ENCODE measurements at places on chromosomes 1 and 21. TPM values are rescaled to one million over a fixed set of nuclear protein-coding genes. Genes with fewer than 3 reads are reported as not detected.

GRCh38 chr1:65063025-65063424 is 85.0 kb upstream of the AK4 start:
- no peak for ATAC-seq

GRCh38 chr1:108845446-108845845 is 11.4 kb downstream of the AKNAD1 start:
- ATAC-seq: no peak

GRCh38 chr1:62333441-62333840 is 14.2 kb upstream of the KANK4 start:
- no peak for ATAC-seq

Gene SLC45A3
- 1.5 TPM for total RNA-seq

DNA sequence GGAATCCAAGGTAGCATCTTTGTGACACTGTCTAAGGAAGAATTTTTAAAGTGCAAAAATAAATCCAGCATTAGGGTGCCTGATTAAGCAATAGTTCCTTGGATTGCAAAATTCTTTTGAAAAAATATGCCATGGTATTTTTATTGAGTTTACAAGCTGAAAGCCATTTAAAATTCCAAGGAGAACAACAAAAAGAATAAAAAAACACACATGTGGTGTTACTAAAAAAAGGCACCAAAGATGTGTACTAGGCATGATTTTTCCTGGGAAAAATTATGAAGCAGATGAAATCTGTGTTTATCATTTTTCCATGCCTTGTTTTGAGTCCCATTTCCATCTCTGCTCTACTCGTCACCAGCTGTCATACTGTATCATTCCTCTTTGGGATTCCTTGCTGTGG is 157.0 kb upstream of the ZNHIT6 start:
- ATAC-seq: no peak

DNA sequence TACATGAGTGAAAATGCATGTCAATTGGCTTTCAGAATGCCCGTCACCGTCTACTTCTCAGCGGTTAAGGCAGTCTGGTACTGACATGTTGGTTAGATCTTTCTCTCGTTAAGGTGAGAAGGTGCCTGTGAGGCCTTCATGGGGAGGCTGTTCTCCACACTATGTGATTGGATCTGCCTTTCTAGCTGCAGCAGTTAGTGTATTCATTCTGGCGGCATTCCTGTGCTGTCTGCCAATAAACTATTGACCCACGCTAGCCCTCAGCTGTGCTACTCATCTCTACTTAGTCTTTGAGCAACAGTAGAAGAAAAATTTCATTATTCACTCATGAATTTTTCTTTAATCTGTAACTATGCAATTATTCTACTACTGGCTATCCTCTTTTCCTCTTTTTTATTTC is 32.0 kb downstream of the CCSAP start:
- no peak for ATAC-seq

- ATAC-seq: no peak
Measured at GRCh38 chr21:36487641-36488307, 7.9 kb upstream of the CLDN14 start.

DNA sequence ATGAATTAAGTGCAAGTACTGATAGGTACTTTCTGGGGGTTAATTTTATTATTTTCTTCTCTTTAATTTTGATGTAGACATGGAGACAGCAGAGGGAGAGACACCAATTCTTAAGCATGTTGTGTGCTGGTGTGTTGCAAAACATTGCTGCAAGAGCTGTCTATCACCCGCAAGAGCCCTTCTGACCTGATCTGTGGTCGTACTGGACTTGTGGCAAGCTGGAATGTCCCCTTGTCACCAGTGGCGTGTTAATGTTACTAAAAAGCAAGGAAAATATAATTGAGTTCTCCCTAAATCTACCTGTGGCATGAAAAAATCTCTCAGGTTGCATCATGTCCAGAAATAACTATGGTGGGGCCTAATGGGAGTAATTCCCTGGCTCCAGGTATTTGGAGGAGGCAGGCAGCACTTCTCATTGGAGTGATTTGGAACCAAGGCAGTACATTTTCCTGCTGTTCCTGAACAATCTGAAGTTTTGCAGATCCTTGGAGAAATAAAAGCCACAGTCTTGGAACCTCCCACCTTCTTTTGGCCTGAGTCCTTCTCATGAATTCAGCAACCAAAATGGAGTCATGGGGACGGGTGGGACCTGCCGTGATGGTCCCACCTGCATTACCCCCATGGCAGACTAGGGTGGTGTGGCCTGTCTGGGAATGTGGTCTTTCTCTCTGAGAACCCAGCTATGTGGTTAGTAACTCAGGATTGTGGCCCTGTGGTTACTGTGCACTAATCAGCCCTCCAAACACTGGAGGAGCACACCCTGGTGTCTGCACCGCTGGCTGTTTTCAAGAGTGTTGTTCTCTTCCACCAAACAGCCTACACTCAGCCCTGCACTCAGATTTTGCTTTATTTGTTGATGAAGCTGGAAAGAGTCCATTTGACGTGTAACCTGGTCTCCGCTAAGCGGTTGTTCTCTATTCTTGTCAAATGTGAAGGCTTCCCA is 57.4 kb downstream of the GALNT2 start:
- peak; percentile 35 for ATAC-seq

- no peak for ATAC-seq
Measured at GRCh38 chr1:66262208-66262963, 271.6 kb upstream of the SGIP1 start.

DNA sequence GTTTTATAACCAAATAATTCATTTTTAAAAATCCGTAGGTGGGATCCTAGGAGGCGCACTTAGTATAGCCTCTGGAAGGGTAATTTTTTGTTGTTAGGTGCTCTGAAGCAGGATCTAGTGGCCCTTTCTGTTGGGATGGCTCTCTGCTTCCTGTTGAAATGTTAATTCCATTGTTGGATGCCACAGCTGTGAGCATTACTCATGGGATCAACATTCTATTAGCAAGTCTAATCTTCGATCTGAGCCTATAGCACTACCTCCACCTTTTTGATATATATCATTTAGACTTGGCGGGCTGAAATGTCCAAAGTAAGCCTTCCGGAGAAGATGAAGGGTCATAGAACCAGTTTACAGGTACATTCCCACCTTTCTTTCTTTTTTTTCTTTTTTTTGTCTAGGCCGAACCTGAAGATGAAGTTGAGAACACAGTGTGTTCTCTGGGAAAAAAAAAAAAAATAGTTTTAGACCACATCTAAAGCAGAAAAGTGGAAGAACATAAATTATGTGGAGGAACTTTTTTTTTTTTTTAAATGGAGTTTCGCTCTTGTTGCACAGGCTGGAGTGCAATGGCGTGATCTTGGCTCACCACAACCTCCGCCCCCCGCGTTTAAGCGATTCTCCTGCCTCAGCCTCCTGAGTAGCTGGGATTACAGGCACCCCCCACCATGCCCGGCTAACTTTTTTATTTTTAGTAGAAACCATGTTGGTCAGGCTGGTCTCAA is 1.4 kb downstream of the CXADR start:
- peak; percentile 49 for ATAC-seq

GRCh38 chr1:230259621-230260020 is 166.5 kb downstream of the PGBD5 start:
- ATAC-seq: no peak

Measured in motor neuron (in vitro differentiated cells).